NCI-H1105 (cell line): ENCODE measurements at places on chromosomes 6 and 20.

DNA sequence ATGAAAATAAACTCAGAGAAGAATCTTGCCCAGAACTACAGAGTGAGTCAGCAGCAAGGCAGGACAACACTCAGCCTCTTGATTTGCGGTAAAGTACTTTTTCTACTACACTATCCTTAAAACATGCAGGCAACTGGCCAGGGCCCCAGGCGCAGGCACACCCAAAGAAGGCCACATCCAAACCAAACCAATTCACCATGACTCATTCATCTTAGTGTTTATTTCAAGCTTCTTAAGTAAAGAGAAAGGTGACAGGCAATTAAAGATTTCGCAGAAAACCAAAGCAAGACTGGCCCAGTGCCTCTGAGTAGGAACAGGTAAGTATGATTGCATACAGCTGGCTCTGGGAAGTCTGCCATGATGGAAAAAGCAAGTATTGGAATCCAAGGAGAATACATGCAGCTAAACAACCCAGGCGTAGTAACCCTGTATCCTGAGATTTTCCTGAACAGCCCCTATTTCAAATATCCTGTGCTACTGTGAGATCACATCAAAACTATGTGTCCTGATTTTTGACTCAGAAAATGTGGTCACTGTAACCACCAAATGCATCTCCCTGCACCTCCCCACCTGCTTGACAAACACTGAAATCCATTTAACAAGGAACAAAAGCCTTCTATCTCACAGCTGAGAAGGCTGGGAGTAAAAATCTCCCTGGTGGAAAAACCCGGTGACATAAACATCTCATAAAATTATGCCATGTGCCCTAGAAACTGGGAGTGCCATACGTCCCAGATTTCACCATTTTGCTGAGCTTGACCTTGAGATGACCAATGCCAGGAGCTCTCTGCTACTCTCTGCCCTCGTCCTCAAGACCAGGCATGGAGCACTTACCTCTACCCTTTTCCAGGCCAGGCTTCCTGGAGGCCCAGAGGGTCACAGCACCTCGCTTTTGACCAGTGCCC, 12.4 kb downstream of the WFDC3 start:
- no peak for DNase-seq

DNA sequence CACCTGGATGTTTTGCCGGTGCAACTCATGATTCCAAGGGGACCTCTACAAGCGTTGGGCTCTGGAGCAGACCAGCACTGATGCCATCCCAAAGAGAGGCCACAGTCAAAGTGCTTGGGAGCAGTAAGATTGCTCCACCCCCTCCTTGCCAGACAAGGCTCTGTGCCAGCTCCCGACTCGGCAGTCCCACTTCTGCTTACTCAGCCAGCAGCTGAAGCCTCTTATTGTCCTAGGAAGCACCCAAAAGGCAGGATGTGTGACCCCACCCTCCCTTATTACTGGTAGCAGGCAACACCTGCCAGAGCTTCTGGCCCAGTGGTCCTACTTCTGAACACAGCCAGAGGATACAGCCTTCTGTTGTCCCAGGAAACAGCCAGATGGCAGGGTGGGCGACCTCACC, 614.2 kb downstream of the TENT5A start:
- peak; percentile 10 for DNase-seq

DNA sequence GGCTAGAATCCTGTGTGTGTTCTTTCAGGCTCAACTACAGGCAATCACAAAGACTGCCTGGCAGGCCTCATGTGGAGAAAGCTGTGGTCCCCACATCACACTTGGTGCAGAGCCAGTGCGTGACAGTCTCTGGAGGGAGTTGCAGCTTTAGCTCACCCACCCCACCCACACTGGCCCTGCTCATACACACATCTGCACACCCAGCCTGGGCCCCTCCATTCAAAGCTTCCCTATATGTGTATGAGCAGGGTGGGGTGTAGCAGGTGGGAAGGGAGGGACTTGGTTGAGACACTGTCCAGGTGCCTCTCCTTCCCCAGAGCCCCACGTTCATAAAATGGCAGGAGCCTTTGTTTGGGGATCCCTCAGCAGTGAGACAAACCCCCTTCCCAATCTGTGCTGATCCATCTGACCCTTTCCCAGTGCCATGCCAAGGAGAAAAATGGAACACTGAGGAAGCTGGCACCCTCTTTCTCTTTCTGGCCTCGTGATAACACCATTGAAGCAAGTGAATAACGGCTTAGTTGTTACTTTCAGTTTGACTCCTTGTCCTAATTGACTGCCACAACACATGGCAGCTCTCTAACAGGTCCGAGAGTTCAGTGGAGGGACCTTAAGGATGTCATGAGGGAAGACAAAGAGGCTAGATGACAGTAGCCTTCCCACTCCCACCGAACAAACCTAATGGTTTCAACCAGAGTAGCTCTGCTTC, 53.8 kb upstream of the NRSN1 start:
- DNase-seq, result no peak

DNA sequence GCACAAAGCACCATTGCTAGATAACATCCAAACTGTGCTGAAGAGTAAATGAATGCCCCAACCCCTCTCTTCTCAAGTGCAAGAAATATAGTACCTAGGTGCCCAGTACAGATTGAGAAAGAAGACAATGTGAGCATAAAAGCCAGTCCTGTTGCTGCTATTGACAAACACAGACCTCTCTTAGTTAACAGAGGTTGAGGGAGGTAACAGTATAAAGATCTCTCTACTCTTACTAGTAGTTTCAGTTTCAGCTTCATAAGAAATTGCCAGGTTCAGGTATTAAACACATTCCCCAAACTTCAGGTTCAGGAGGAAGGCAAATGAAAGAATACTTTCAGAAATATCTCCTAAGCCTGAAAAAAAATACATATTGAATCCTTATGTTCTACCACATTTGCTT, 31.4 kb downstream of the TBC1D32 start:
- DNase-seq, result no peak

- DNase-seq, result no peak
Measured at GRCh38 chr6:147117580-147117979, 86.6 kb upstream of the STXBP5 start.

- DNase-seq, result no peak
Measured at GRCh38 chr20:21933526-21933925, 228.1 kb downstream of the PAX1 start.

DNA sequence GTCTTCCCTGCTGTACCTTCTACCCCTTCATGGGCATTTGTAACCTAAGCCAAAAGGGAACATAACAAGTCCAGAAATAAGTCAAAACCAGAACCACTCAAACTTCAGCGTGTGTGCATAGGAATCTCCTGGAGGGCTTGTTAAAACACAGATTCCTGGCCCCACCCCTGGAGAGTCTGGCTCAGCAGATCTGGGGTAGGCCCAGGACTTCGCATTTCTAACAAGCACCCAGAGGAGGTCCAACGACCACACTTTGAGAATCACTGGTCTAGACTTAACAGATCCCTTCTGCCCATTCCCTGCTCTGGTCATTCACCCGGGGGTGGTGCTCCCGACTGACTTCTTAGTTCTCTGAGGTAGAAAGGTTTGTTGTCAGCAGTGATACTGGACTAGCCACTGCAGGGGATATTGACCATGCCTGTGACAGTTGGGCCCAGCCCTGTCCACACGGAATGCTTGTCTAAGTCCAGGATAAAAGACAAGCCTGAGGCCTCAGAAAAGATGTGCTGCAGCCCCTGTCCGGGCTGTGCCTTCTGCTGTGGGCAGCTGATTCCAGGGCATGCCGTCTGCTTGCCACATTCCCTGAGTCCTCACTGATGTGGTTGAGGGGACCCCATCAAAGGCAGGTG, 68.6 kb downstream of the SYNJ2 start:
- DNase-seq, result no peak

- no peak for DNase-seq
Measured at GRCh38 chr6:29955783-29956182, 13.5 kb downstream of the HLA-A start.

- DNase-seq, result no peak
Measured at GRCh38 chr6:154500769-154501577, 9.5 kb downstream of the CNKSR3 start.

- no peak for DNase-seq
Measured at GRCh38 chr6:136969930-136970329, 47.8 kb downstream of the SLC35D3 start.

DNA sequence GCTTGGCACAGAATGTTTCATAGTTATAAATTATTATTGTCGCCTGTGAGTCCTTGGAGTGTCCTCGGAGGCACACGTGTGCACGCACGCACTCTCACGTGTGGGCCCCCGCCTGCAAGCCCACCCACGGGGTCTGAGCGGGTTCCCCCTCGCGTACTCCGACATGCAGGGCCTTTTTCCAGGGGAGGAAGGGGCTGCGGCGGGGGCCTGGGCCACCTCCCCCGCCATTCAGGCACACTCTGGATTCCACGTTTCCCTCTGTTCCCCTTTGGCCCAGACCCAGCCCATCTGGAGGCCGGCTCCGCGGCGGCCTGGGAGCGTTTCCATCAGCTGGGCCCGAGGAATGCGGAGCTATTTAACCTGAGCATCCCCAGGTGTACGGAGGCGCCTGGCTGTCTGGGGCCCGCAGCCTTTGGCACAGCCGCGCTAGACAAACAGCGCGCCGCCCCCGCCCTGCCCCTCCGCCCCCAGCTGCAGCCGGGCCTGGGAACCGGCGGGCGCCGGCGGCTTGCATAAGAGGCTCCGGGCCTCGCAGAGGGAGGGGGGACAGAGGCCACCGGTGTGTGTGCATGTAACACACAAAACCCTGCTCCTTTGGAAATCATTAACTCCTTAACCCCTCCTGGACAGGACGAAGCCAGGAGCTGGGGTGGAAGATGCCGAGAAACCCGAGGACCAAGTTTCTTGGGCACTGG, 3.3 kb downstream of the ID1 start:
- DNase-seq, result peak; percentile 98

GRCh38 chr6:84892671-84893070, 128.3 kb upstream of the TBX18 start:
- no peak for DNase-seq

- no peak for DNase-seq
Measured at GRCh38 chr20:43389839-43390626, 67.7 kb upstream of the SRSF6 start.

DNA sequence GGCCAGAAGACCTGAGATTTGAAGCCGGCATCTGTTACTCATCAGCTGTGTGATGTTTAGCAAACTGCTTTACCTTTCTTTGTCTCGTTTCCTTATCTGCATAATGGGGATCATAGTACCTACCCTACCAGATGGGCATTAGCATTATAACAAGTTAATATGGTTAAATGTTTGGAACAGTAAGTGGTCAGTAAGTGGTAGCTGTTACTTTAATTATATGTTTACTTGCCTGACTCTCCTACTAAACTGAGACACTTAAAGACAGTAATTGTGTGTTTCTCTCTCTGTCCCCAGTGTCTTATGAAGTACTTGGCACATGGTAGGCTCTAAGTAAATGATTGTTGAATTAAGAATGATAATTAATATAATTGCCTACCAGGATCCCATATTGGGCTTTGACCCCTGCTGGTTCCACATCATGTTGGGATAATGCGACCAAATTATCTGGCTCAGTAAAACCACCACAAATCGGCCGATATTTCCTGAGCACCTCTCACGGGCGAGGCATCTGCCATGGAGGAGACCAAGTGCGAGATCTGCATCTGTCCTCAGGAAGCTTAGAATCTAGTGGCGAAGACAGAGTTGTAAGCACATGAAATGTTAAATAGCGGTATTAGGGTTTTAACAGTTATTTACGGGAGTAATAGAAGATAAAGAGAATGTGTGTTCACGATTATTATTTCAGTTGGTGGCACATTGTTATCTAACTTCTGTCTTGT, 31.4 kb downstream of the PTK7 start:
- DNase-seq, result peak; percentile 10

DNA sequence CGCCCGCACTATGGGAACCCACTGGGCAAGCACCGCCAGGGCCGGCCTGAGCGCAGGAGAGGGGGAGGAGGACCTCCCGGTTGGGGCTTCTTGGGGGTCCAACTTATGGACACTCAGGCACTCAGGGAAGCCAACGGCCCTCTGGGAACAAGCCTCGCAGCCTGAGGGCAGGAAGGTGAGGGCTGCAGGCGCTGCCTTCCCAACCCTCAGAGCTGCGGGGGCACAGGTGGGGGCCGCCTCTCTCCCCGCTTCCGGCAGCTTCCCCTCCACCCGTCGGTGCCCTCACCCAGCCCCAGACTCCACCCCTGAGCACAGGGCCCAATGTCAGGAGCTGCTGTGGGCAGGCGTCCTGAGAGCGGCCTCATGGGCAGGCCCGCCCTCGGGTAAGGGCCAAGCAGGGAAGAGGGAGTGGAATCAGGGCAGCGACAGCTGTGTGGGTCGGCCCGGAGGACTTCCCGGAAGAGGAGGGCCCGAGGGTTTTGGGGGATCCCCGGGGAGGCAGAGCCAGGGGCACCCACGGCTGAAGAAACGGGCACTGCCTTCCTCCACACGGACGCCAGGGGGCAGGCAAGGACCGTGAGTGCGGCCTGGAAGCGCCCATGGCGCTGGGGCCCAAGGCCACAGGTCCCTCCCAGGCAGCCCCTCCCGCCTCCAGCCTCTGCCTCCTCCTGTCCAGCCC, 488 bp upstream of the PTK6 start:
- DNase-seq, result peak; percentile 53

GRCh38 chr6:72616406-72617015, 5.4 kb upstream of the KCNQ5 start:
- DNase-seq, result no peak

GRCh38 chr6:4178737-4179333, 43.5 kb upstream of the ECI2 start:
- no peak for DNase-seq
